Inflammatory macrophage treated with lipopolysaccharide for 4 hours (primary cell): ENCODE measurements at places on chromosomes 5 and 9.

- DNase-seq: no peak
Observed at GRCh38 chr5:74367934-74368333, 272.6 kb downstream of the ENC1 start.

DNA sequence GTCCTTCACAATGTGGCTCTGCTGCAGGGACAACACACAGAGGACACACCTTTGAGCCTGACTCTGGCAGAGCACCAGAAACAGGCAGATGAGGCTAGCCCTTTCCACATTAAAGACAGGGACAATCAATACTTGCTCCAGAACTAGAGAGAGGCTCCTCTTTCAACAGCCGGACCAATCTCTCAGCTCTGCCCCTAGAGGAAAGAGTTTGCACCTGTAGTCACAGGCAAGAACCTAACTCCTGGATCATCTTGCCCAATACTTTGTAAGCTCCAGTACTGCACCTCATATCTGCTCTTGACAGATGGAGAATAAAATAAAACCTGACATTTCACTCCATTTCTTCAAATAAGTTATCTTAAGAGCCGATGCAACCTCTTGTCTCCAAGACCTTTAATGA lies 52.1 kb downstream of the EPB41L4A start:
- DNase-seq: no peak

DNA sequence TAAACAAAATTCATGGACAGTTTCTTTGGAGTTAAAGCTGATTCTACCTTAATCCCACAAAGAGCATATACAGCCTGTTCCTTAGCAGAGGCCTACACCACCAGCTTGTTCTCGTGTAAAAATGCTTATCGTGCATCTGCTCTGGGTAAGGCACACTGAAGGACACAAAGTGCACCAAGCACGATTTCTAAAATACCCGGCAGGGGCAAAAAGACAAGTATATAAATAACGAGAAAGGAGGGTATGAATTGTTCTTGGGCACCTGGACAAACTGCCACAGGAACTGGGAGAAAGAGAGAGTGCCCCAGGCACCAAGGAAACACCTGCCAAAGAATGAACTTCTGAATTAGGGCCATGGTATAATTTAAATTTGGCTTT lies 25.3 kb downstream of the NSUN2 start:
- no peak for DNase-seq

DNA sequence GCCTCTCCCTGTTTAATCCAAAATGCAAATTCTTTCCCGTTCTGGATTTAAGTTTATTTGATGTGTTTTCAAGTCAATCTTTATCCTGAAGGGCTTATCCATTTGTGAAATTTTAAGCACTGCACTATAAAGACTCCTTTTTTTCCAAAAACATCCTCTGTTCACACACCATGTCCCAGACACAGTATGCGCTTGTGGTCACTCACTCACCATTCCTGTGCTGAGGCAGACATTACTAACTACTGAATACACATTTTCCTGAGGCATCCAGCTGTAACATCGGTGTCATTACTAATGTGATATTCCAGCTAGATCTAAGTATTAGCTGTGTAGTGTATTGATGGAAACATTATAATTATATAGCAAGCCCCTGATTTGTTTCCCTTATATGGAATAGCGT lies 298.4 kb downstream of the KCTD16 start:
- no peak for DNase-seq
